ENCODE measurements at places on chromosomes 3 and 15. TPM values are rescaled to one million over a fixed set of nuclear protein-coding genes. Genes with fewer than 3 reads are reported as not detected.

PIGZ gene
- total RNA-seq = 0.78 TPM

PIAS1 gene
- total RNA-seq = 11.9 TPM

SLC28A2 gene
- not detected for total RNA-seq

PDZRN3 gene
- total RNA-seq = 33.1 TPM

TMEM212 gene
- not detected for total RNA-seq

KBTBD13 gene
- 0.13 TPM for total RNA-seq

PAQR5 gene
- total RNA-seq = 1.9 TPM

UQCRC1 gene
- 454 TPM for total RNA-seq

CPLX3 gene
- total RNA-seq = 0.48 TPM

SKOR1 gene
- total RNA-seq = 0.13 TPM

UROC1 gene
- total RNA-seq = not detected

ETV5 gene
- 48.0 TPM for total RNA-seq

SERINC4 gene
- not detected for total RNA-seq

ALDH1L1 gene
- not detected for total RNA-seq

ARHGEF26 gene
- total RNA-seq = 4.6 TPM

ROPN1 gene
- not detected for total RNA-seq

TMC3 gene
- not detected for total RNA-seq

GP9 gene
- total RNA-seq = not detected

AMOTL2 gene
- 49.0 TPM for total RNA-seq

PIGBOS1 gene
- 15.6 TPM for total RNA-seq

CPN2 gene
- total RNA-seq = not detected

GPR176 gene
- 47.6 TPM for total RNA-seq

EBLN2 gene
- total RNA-seq = 1.2 TPM

TMEM158 gene
- total RNA-seq = 25.3 TPM

SPTBN5 gene
- total RNA-seq = 0.24 TPM
